ENCODE measurements at places on chromosomes 12 and 14. TPM values are rescaled to one million over a fixed set of nuclear protein-coding genes. Genes with fewer than 3 reads are reported as not detected.

DNA sequence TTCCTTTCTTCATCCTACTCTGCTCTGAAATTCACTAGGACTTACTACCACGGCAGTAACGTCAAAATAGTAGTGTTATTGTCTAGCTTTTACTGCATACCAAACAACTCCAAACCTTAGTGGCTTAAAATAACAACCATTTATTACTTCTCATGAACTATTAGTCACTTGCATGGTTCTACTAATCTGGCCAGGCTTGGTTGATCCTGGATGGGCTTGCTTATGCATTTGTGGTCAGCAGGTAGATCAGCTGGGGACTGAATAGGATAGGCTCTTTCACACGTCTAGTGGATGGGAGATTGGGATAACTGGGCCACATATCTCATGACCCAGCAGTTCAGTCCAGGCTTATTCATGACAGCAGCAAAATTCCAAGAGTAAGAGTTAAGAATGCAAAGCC is 9.4 kb upstream of the SLC35F4 start:
- DNase-seq = no peak

- no peak for DNase-seq
These were observed 264.7 kb upstream of the PRICKLE1 start for GRCh38 chr12:42854208-42854607.

DNA sequence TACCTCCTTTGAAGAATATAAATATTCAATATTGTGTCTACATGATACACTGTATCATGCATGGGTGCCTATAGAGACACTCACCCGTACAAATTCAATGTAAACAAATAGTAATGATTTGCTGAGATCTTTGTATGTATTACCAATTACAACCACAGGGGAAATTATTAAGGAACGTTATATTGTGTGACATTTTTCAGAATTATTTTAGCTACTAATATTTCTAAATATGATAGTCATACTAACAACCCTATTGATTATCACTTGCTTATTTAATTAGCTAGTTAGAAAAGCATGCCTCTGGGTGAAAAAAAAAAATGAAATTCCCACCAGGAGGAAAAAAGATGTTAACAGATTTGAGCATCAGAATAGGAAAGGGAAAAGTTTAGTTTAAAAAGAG is 2.1 kb downstream of the SOX5 start:
- no peak for DNase-seq

DNA sequence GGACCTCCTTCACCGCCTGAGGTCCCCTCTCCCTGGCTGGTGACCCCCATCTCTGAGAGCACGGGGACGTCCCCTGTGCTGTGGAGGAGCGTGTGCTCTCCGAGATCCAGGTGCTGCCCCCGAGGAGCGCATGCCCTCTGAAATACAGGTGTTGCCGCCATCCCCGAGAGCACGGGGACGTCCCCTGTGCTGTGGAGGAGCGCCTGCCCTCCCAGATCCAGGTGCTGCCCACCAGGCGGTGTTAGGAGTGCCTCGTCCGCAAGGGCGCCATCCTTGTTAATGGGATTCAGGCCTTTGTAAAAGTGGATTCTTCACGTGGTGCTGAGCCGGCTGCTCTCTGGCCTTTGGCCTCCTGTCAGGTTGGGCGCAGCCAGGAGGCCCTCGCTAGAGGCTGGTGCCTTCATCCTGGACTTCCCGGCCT is 10.1 kb downstream of the NOC4L start:
- DNase-seq = no peak

The ACSS3 gene
- polyA plus RNA-seq = 15.5 TPM

The MORN3 gene
- 2.5 TPM for polyA plus RNA-seq

DNA sequence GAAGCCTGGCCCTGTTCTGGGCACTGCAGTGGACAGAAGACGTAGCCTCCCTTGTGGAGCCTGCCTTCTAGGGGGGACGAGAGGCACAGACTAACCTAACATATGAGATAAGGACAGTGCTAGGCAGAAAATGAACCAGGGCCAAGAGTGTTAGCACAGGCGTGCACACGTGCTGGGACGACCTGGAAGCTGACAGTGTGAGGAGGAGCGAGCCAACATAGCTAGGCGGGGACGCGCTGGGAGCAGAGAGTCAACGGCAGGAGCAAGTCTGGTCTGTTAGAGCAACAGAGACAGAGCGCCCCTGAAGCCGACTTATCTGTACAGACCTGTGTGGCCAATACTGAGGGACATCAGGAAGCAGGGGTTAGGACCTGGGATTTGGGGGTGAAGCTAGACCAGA is 8.0 kb downstream of the PXMP2 start:
- no peak for DNase-seq

DNA sequence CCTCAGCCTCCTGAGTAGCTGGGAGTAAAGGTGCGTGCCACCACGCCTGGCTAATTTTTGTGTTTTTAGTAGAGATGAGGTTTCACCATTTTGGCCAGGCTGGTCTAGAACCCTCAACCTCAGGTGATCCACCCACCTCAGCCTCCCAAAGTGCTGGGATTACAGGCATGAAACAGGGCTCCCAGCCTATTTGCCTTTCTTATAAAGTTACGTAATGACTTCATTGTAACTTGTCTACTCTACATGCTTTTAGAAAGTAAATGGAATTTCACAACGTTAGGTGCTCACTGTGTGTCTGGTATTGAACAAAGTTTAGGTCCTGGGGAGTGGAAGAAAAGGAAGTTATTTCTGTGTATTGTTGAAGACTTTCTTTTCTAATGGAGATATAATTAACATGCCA is 12.5 kb downstream of the CFAP251 start:
- no peak for DNase-seq

The RGS6 gene
- polyA plus RNA-seq = 2.0 TPM

- DNase-seq = peak; percentile 4
These were observed 74.8 kb upstream of the MGAT4C start for GRCh38 chr12:86331012-86331411.

- DNase-seq = no peak
These were observed 320.1 kb upstream of the RTL1 start for GRCh38 chr14:101223561-101224162.

Measured in renal pelvis (tissue), 12 donors.